Large intestine (tissue), 12 donors: ENCODE measurements at places on chromosomes 5 and 9. TPM values are rescaled to one million over a fixed set of nuclear protein-coding genes. Genes with fewer than 3 reads are reported as not detected.

- no peak for DNase-seq
These were observed 86.5 kb upstream of the ANKRD55 start for GRCh38 chr5:56319526-56320181.

MCC gene
- polyA plus RNA-seq, result 5.2 TPM

- no peak for DNase-seq
These were observed 3.0 kb upstream of the C1QTNF3 start for GRCh38 chr5:34045996-34046395.

DNA sequence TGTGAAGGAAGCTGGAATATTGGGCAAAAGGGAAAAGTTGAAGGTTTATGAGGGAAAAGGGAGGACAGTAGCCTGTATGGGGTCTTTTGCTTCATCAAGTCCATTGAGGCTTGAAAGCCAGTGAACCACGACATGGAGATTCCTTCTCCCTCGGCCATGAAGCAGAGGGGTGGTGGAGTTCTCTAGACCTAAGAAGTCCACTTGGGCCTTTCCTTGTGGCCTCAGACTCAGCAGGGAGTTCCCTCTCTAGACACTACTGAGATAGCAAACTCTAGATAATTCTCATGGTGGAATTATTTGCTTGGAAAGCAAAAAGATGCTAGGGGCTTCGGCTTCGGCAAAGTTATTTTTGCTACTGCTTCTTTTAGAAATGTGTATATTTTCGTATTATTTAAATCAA is 78.5 kb downstream of the FOXD1 start:
- DNase-seq, result no peak

- DNase-seq, result no peak
These were observed 5.8 kb upstream of the WDR55 start for GRCh38 chr5:140658870-140659269.

- no peak for DNase-seq
These were observed 67.0 kb upstream of the EIF4EBP3 start for GRCh38 chr5:140480310-140481014.

DNA sequence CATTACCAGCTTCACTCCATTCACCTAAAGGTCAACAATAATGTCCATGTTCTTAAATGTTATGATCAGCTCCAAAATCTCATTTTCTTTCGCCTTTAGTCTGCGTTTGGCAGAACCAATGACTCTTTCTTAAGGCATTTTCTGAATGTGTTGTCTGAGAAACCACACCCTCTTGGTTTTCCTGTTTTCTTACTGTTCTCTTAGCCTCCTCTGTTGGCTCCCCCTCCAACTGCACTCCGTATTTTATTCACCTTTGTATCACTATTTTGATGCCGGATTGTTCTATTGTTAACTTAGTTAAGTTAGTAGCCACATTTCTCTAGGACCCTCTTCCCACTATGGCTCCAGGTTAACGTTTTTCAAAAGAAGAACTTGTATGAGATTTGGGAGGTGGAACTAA is 185.6 kb downstream of the DMAC1 start:
- no peak for DNase-seq

- DNase-seq, result no peak
These were observed 14.0 kb upstream of the PSMD5 start for GRCh38 chr9:120856700-120857099.

DNA sequence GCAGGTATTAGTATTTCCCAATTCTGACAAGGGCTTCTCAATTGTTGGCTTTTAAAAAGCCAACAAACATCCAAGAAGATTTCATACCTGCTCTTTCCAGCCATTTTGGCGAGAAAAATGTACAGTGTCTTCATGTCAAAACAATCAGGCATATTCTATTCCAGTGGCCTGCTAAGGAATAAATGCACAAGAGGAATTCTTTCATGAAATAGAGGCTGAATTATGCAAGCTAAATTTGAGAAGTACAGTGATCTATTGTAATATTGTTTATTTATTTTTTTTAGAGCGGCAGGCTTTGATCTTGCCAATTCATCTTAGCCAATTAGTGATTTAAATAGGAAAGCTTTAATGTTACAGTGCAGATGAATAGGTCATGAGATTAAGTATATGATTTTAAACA is 49.3 kb downstream of the NLN start:
- no peak for DNase-seq

GRCh38 chr9:74138182-74138581 is 359.0 kb upstream of the RORB start:
- DNase-seq, result no peak
